ENCODE measurements at places on chromosomes 5 and 9. TPM values are rescaled to one million over a fixed set of nuclear protein-coding genes. Genes with fewer than 3 reads are reported as not detected.

DNA sequence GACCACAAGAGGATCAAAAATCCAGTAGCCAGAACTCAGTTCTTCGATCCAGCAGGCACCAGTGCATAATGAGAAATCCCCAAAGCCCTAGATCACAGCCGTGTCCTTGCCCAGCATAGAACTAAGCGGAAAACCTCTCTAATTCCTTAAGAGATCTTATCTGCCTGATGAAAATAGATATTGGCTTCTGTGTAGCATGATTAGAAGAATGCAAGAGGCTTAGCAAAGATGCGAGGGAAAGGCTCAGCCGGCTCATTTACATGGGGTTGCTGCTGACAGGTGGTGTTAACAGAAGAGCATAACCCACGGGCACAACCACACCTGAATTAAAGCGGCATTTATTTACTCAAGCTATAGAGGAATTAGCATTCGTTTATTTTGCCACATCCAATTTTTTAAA lies 400.0 kb upstream of the ADAMTS16 start:
- DNase-seq: no peak
- H3K4me1 ChIP-seq: no peaks in the 10 kb centered on the region
- H3K27ac ChIP-seq: no peak overlapping the region
- peaks cover 16% of the 10 kb centered on the region for H3K27me3 ChIP-seq

- H3K4me3 ChIP-seq: no peak overlapping the region
- H3K27me3 ChIP-seq: no peaks in the 10 kb centered on the region
- DNase-seq: no peak
- no peak overlapping the region for H3K27ac ChIP-seq
- peaks cover 12% of the 10 kb centered on the region for H3K4me1 ChIP-seq
Measured at GRCh38 chr5:164097749-164098148, 592.3 kb downstream of the MAT2B start.

DNA sequence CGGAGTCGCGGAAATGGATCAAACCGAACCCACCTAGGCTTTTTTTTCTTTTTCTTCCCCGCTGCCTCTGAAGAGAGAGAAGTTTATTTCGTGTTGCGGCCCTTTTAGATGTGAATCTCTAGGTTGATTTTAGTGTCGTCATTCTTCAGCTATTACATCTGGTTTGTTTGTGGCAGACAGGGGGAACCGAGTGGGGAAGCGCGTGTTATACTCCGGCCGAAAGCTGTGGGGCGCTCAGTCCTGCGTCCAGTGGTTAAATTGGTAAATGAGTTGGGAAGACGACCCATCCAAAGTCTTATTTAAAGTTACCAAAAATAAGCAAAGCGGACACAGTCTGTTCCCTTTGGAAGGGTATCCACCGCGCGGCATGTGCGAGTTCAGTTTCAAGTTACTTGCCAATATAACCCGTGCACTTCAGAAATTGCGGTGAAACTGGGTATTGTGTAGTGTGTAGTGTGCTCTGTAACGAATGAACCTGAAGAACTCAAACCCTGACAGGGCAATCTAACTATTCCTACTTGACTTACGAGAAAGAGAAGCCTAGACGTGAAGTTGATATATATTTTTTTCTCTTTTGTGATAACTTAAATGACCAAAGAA lies 1.3 kb downstream of the MAN2A1 start:
- H3K36me3 ChIP-seq: peaks cover 1% of the 10 kb centered on the region
- H3K27ac ChIP-seq: peak overlapping the region; percentile 93
- peaks cover 27% of the 10 kb centered on the region for H3K4me1 ChIP-seq
- no peaks in the 10 kb centered on the region for H3K27me3 ChIP-seq
- H3K4me3 ChIP-seq: peak overlapping the region; percentile 98

DNA sequence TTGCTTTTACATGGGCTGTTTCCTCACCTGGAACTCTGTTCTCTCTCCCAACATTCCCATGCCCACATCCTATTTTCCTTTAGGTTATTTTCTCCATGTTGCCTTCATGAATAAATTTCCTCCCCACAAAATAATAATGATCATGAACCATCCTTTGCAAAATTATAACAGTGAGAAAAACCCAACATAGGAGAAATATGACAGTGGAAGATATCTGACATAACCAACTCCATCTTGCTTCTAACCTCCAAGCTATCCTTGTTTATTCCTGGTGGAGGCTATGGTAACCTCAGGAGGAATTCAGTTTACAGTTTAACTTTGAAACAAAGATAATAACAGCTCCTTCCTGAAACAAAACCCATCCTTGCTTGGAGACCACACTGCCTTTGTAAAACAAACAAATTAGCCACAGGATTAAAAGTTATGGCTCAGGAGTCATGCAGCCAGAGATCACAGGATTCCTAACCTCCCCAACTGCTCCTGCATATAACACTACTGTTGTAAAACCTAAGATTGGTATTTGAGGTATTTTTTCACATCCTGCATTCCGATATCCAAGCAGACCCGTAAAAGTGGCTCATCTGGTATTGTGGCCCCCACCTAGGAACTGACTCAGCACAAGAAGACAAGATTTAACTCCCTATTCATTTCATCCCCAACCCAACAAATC lies 212.4 kb downstream of the TRIM32 start:
- no peak for DNase-seq
- H3K36me3 ChIP-seq: peaks cover 7% of the 10 kb centered on the region
- no peak overlapping the region for H3K4me3 ChIP-seq
- H3K4me1 ChIP-seq: peaks cover 2% of the 10 kb centered on the region

DNA sequence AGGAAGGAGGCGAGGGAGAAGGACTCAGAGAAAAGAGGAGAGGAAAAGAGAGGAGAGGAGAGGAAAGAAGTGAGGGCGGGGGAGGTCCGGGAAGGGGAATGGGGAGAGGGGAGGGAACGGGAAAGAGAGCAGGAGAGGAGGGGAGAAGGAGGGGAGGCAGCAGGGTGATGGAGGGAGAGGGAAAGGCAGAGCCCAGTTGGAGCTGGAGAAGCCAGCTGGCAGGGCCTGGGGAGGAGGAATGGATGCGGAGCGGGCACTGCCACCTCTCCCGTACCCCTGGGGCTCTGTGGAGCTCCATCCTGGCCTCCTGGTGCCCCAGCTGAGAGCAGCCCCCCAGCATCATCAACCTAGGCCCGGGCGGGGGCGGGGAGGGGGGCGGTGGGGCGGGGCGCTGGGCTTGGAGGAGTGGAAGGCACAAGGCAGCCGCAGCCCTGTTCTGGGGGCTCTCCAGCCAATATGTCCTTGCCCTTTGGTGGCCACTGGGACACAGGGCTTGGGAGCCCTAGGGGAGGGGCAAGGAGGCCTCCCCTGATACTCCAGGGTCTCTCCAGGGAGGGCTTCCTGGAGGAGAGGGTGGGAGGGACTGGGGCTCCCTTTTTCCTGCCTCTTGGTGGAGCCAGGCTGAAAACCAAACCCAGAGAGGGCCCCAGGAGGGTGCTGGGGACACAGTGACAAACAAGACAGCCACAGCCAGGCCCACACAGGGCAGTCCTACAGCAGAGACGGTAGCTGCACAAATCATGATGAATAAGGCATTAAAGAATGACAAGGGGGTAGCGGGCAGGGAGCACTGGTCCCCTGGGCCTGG lies 123.7 kb downstream of the C9orf50 start:
- no peaks in the 10 kb centered on the region for H3K27me3 ChIP-seq
- H3K36me3 ChIP-seq: no peaks in the 10 kb centered on the region
- peak overlapping the region; percentile 85 for H3K4me3 ChIP-seq

DNA sequence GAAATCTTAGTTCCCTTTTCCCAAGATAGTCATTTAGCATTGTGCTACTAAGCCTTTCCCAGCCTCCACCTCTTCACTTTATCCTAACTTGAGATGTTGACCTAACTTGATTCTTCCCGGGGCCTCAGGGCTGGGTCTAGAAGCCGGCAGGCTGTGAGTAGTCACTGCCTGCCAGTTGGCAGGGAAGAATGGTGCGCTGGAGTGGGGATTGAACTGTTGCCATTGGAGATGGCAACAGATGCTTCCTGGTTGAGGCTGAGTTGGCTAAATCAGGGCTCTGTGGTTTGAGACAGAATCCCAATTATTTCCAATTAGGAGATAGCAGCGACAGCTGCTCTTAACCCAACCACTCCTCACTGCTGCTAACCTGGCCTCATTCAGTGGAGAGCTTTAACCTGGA lies 343.1 kb downstream of the BRINP1 start:
- DNase-seq: no peak
- no peaks in the 10 kb centered on the region for H3K36me3 ChIP-seq
- H3K27ac ChIP-seq: no peak overlapping the region
- peaks cover 9% of the 10 kb centered on the region for H3K27me3 ChIP-seq

DNA sequence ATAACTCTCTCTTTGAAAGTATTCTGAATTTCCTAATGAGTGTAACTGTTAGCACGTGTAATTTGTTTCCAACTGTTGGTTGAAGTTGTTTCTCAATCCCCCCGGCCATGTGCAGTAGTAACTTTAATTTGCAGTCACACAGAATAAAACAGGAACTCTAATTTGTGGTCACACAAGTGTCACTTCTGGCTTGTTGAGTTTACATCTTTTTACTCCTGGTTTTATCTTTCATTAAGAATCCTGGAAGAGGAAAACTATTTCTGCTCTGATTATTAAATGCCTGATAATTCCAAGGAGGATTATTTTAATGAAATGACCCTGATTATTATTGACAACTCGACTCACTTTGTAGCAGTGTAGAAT lies 1.2 kb downstream of the SCAMP1 start:
- H3K27me3 ChIP-seq: no peaks in the 10 kb centered on the region
- H3K4me1 ChIP-seq: peaks cover 11% of the 10 kb centered on the region
- H3K27ac ChIP-seq: peak overlapping the region; percentile 96
- no peak for DNase-seq
- H3K4me3 ChIP-seq: peak overlapping the region; percentile 96

- H3K4me1 ChIP-seq: peaks cover 7% of the 10 kb centered on the region
- H3K27ac ChIP-seq: no peak overlapping the region
- H3K4me3 ChIP-seq: no peak overlapping the region
Measured at GRCh38 chr9:87513161-87513560, 15.5 kb downstream of the DAPK1 start.

DNA sequence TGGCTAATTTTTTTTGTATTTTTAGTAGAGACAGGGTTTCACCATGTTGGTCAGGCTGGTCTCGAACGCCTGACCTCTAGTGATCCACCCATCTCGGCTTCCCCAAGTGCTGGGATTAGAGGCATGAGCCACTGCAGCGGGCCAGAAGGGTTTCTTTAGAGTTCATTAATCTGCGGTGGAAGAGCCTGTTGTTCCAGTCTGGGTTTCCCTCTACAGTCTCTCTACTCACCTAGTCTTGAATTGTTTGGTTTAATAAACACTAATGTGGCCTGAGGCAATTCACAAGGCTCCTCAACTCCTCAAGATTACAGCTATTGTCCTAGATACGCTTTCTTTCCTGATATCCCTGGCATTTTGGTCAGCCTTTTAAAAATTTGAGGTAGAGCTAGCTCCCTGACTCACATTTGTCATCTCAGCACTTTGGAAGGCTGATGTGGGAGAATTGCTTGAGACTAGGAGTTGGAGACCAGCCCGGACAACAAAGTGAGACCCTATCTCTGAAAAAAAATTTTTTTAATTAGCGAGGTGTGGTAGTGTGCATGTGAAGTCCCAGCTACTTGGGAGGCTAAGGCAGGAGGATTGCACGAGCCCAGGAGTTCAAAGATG lies 4.6 kb upstream of the SAR1B start:
- peaks cover 25% of the 10 kb centered on the region for H3K4me1 ChIP-seq
- no peaks in the 10 kb centered on the region for H3K27me3 ChIP-seq

- H3K27me3 ChIP-seq: no peaks in the 10 kb centered on the region
- DNase-seq: no peak
- no peaks in the 10 kb centered on the region for H3K36me3 ChIP-seq
- peaks cover 10% of the 10 kb centered on the region for H3K4me1 ChIP-seq
- no peak overlapping the region for H3K4me3 ChIP-seq
Measured at GRCh38 chr9:26331223-26331622, 561.4 kb downstream of the CAAP1 start.

- DNase-seq: no peak
- no peak overlapping the region for H3K27ac ChIP-seq
- no peaks in the 10 kb centered on the region for H3K36me3 ChIP-seq
- H3K4me3 ChIP-seq: no peak overlapping the region
Measured at GRCh38 chr5:158739951-158740757, 359.6 kb downstream of the EBF1 start.

GRCh38 chr5:152542741-152543140 lies 137.7 kb upstream of the NMUR2 start:
- no peak overlapping the region for H3K4me3 ChIP-seq
- no peaks in the 10 kb centered on the region for H3K4me1 ChIP-seq
- no peaks in the 10 kb centered on the region for H3K36me3 ChIP-seq
- no peak overlapping the region for H3K27ac ChIP-seq
- peak; percentile 33 for DNase-seq

DNA sequence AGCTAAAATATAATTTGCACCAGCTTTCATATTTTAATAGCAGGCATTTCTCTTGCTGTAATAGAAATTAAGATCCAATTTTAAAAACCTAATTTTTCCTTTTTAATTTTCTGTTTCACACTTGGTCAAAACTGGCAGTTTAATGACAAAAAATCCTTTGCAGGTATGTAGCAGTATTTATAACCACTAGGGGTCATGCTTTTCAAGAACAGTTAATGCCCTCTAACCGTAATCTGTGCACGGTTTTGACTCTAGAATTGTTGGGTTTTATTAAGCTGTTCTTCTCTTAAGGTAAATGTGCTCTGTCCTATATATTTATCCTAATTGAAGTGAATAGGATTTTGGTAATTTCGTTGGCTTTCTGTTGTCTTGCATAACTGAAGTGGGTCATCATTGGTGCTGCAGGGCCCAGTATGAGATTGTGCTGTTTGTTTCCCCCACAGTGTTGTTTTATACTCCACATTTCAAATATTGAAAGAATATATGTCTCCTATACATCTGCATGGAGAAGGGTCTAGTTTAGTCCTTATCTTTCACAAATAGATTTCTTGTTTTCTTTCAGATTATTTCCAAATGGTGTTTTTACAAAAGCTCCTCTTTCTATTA lies 107.4 kb downstream of the SCAMP1 start:
- H3K36me3 ChIP-seq: peaks cover 7% of the 10 kb centered on the region
- H3K27me3 ChIP-seq: no peaks in the 10 kb centered on the region
- no peak overlapping the region for H3K4me3 ChIP-seq

DNA sequence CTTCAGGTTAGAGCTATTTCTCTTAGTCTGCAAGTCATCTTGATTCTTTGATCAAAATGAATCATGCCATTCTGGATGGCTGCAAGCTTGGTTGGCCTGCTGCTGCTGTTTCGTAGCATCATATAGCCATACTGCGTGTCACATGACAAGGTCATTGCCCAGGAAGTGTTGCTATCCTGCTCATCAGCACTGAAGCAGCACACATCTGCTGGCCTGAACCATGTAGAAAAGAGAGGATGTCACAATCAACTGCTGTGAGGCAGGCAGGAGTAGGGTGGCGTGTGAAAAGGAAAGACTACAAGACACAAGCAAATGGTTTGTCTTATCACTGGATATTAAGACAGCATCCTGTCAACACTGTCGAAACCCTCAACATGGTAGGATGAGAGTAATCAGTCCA lies 376.7 kb upstream of the RORB start:
- no peak overlapping the region for H3K27ac ChIP-seq
- DNase-seq: no peak
- H3K27me3 ChIP-seq: peaks cover 7% of the 10 kb centered on the region
- H3K4me3 ChIP-seq: no peak overlapping the region
- no peaks in the 10 kb centered on the region for H3K4me1 ChIP-seq
- no peaks in the 10 kb centered on the region for H3K36me3 ChIP-seq

PGM5 gene
- 3.9 TPM for total RNA-seq

PCDHB9 gene
- 8.0 TPM for total RNA-seq

IL7R gene
- total RNA-seq: not detected

SPOCK1 gene
- total RNA-seq: 32.9 TPM

OLFM1 gene
- total RNA-seq: 1.8 TPM

INSL6 gene
- not detected for total RNA-seq

C9 gene
- total RNA-seq: not detected

All from progenitor cell of endocrine pancreas (in vitro differentiated cells).